ENCODE measurements at places on chromosomes 6 and 20.

GRCh38 chr20:41330343-41330720 lies 10.3 kb upstream of the LPIN3 start:
- DNase-seq, result no peak

GRCh38 chr20:39850821-39851330 lies 838.2 kb downstream of the MAFB start:
- DNase-seq, result no peak

DNA sequence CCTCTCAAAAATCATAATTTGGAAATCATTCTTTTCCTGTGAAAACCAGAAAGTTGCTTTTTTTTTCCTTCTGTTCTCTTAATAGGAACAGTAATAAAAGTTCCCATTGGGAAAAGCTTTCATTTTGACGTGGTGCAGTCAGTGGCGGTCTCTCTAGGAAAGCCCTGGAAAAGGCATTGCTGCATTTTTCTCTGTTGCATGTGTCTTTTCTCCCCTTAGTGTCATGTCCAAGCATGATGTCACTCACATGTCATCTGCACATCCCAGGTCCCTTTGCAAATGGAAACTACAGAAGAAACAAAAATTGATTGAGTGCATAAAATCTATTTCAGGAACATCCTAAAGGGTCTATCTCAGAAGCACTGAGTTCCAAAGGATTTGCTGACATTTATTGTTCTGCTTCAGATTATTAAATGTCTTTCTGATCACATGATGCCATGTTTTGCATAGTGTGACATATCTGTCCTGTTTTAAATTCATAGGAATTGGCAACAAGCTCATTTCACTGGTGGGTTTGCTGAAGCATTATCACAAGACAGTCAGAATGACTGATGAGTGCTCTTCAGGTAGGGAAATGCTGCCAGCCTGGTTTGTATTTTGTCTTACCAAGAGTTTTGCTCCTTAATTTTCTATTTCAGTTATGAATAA lies 208.7 kb downstream of the SOX4 start:
- DNase-seq, result no peak

DNA sequence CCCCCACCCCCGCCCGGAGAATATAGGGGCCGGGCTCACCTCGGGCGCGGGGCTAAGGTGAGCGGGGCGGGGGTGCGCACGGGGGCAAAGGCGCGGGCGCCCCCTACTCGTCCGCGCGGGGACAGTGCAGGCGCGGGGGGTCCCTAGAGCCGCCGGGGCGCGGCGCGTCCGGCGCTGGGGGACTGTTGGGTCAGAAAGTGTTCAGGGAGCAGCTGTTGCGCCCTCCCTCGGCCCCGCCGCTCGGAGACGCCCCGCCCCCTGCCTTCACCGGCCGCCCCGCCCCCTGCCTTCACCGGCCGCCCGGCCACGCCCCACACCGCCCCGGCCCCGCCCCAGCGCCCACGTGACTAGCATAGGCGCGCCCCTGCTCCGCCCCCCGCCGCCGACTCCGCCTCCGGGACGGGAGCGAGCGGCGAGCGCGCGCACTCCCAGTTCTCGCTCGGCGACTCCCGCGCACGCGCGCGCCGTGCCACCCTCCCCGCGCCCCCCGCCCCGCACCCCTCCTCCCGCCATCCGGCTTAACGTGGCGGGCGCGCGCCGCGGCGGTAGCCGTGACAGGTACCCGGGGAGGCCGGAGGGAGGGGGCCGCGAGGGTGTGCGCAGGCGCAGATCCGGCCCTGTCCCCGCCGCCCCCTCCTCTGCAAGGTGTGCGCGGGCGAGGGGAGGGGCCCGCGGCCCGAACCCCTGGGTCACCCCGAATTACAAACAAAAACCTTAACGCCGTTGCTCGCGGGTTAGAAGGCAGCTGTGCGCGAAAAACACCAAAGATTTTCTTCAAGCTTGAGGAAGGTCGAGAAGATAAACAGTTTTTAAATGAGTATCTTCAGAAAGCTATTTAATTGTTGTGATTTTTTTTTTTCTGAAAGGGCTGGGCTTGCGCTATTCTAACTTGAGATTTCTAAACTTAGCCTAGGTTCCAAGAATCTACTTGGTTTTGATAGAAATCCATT lies 704 bp upstream of the ZNF217 start:
- peak; percentile 94 for DNase-seq

DNA sequence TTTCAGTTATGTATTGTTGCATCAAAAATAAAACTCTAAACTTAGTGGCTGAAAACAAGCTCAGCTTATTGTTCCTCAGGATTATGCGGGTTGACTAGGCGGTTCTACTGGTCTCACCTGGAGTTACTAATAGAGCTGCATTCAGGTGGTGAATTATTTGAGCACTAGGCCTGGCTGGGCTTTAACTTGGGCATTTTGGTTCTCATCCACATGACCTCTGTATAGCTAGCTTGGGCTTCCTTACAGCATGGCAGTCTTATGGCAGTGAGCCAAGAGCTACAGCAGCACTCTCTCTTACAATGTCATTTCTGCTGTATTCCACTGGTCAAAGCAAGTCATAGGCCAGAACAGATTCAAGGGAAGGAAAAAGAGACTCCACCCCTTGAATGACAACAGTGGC lies 1.6 kb downstream of the PGBD1 start:
- no peak for DNase-seq

GRCh38 chr6:127630800-127631199 lies 53.8 kb downstream of the C6orf58 start:
- DNase-seq, result no peak

DNA sequence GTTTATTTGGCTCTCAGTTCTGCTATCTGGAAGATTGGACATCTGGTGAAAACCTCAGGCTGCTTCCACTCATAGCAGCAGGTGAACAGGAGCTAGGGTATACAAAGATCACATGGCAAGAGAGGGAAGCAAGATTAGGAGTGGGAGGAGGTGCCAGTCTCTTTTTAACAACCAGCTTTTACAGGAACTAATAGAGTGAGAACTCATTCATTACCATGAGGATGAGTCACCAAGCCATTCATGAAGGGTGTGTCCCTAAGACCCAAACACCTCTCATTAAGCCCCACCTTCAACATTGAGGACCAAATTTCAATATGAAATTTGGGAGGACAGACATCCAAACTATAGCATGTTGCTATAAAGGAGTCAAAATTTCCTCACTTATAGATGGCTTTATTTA lies 85.4 kb upstream of the HCRTR2 start:
- no peak for DNase-seq

DNA sequence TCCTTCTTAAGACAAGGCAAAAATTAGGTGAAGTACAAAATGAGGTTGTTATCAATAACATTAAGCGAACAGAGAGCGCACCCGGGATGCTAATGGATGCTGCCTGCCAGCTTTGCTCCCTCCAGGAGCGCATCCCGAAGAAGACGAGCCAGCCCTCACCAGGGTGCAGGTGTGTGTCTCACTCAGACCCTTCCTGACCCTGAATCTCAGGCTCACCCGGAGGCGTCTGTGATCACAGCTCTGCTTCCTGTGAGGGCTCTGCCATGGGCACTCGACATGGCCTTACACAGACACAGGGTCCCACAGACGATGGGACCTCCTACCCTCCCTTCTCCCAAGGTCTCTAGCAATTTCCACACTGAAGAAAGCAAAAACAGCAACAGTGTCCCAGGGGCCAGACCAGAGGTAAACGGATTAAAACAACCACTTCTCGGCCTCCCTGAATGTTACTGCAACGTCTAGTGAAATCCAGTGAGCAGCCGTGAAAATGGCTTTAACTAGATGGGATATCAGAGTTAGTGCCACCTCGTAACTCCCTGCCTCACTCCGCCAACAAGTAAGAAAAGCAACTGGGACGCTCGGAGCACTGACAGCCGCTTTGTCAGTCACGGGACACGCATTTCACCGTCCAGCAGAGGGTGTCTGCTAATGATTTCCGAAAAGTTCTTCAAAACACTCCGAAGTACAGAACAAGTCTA lies 11.7 kb downstream of the ZBTB46 start:
- DNase-seq, result no peak

- no peak for DNase-seq
These were observed 25.5 kb downstream of the ACOT13 start for GRCh38 chr6:24692415-24692814.

- DNase-seq, result peak; percentile 80
These were observed 24.6 kb downstream of the RIPOR2 start for GRCh38 chr6:24910961-24911725.

DNA sequence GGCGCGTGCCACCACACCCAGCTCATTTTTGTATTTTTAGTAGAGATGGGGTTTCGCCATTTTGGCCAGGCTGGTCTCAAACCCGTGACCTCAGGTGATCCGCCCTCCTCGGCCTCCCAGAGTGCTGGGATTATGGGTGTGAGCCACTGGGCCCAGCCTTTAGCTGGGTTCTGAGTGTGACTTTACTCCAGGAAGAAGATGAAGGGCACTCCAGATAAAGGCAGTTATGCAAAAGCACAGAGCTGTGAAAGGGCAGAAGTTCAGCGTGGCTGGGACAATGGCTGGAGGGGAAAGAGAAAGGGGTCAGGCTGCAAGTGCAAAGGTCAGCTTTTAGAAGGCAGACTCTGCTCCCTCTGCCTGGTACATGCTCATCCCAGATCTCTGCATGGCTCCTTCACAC lies 39.7 kb downstream of the MAP3K5 start:
- DNase-seq, result no peak

GRCh38 chr6:7112741-7113313 lies 5.1 kb downstream of the RREB1 start:
- peak; percentile 71 for DNase-seq

DNA sequence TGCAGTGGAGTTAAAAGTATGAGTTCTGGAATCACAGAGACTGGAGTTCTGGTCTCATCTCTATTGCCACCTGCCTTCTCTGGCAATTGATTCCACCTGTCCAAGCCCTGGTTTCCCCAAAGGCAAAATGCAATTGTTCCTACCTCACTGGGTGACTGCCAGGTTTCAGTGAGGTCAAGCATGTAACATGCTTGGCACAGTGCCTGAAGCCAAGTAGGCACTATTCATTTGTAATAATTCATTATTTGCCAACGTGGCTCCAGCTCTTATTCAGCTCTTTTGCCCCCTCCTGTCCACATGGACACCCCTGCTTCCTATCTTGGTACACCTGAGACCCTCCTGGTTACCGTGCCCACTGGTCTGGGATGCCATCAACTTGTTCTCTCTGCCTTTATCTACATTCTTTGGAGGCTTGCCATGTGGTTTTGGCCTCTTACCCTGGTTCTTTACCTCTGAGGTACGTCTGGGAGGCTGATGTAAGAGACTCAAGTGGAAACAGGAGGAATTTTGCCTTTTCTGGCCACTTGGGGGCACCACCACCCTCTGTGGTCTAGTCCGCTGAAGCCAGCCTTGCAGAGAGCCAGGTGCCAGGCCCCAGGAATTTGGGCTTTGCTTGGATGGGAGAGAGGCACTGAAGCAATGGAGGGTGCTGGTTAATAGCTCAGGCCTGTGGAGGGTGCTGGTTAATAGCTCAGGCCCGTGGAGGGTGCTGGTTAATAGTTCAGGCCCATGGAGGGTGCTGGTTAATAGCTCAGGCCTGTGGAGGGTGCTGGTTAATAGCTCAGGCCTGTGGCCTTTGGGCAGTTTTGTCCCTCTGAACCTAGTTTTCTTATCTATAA lies 1.7 kb downstream of the KCNK15 start:
- peak; percentile 90 for DNase-seq

- DNase-seq, result no peak
These were observed 1956.6 kb upstream of the DEFB115 start for GRCh38 chr20:29300579-29301551.

GRCh38 chr20:62201173-62202082 lies 18.6 kb downstream of the MTG2 start:
- DNase-seq, result no peak

DNA sequence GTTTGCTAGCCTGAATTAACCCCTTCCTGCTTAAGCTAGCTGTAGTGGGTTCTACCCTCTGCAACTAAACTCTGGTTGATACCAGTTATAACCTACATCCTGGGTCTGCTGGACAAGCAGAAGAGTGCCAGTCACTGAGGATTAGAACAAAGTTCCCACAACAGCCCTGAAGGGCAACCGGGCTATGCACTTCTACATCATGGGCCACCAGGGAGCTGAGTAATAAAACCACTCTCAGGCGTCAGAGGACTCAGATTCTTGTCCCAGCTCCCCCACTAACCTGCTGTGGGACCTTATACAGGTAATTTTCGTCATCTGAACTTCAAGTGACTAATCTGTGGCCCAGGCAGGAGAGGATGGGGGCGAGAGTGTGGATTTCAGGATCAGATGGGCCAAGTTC lies 56.8 kb downstream of the EYA2 start:
- DNase-seq, result no peak

GRCh38 chr6:154538640-154539191 lies 28.2 kb upstream of the CNKSR3 start:
- no peak for DNase-seq

DNA sequence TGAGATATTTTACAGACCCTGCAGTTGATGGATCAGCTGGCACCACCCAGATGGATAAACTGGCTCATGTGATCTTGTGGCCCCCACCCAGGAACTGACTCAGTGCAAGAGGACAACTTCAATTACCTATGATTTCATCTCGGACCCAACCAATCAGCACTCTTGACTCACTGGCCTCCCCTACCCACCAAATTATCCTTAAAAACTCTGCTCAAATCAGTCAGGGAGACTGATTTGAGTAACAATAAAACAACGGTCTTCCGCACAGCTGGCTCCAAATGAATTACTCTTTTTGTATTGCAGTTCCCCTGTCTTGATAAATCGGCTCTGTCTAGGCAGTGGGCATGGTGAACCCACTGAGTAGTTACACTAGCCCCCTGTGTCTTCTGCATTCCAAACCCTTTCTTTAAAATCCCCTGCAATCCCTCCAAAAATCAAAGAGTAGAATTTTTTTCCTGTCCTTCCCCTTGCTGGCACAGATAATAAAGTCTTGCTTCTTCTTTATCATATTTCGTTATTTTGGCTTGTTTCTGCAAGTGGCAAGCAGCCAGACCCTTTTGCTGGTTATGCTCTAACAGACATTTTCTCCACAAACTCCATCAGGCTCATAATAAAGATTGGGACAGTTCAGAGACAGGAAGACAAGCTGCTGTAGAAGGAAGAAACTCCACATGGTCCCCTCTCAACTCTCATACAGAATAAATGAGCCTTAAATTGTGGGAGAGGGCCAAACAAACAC lies 48.3 kb downstream of the OR2B6 start:
- no peak for DNase-seq

DNA sequence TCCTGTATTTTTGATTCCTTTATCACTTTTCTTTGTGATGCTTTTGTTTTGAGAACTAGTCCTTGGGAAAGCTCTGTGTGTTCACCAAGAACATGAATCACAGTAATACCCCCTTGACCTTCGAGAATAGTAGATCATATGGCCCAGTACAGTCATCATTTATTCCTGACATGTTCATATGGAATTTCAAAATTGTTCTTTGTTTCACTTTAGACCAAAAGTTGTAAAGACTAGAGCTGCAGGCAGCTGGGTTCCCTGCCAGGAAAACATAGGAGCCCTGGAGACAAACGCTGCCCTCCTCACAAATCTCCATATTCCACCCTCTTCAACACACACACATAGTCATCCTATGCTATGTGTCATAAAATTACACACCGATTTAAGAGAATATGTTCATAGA lies 621.2 kb upstream of the EYS start:
- DNase-seq, result no peak

DNA sequence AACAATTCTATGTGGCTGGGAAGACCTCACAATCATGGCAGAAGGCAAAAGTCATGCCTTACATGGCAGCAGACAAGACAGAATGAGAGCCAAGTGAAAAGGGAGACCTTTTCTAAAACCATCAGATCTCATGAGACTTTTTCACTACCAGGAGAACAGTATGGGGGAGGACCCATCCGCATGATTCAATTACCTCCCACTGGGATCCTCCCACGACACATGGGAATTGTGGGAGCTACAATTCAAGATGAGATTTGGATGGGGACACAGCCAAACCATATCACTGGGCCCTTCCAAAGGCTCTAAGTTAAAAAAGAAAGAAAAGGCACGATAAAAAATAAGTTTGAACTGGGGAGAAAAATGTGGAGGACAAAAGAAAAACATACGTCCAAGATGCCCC lies 406.9 kb upstream of the CDH4 start:
- DNase-seq, result no peak

All from NCI-H146 (cell line).